ENCODE measurements at places on chromosomes 3 and 15.

GRCh38 chr3:8205881-8206280 is 295.7 kb upstream of the LMCD1 start:
- no peak for DNase-seq

DNA sequence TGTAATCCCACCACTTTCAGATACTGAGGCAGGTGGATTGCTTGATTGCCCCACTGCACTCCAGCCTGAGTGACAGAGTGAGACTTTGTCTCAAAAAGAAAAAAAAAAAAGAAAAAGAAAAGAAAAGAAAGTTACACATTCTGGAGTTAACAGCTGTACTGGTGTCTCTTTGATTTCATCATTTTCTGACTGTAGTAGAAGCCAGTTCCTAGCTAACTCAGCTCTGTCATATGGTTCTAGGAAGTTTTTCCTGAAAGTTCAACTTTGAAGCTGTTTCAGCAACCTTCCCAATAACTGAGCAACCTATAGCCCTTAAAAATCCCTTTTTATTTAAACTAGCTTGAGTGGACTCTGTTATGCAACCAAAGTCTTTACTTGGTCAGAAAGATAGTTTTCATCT is 104.6 kb upstream of the STRIT1 start:
- no peak for DNase-seq

DNA sequence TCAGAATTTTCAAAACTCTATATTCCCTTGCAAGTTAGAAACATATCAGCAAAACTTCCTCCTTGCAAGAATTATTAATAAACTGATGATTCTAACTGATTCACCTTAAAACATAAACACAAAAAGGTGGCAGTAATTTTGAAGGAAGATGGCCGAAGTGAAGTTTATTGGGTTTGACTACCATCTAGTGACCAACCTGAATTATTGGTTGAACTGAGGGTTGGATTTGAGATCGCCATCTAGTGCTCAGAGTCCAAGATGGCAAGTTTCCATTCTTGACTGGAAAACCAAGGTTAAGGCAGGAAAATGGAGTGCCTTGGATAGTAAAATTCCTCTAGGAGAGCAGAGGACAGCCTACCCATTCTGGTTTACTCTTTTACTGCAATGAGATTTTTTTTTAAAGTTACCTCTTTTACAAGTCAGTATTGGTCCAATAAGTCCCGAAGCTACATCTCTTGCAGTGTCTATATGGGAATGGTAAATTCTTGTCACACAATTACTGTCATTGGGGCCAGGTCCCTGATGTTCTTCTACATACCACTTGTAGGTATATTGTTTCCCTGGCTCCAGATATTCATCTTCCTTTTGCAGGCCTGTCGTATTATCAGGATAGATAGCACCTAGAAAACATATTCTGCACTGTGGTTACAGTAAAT is 51.6 kb upstream of the CP start:
- peak; percentile 40 for DNase-seq

DNA sequence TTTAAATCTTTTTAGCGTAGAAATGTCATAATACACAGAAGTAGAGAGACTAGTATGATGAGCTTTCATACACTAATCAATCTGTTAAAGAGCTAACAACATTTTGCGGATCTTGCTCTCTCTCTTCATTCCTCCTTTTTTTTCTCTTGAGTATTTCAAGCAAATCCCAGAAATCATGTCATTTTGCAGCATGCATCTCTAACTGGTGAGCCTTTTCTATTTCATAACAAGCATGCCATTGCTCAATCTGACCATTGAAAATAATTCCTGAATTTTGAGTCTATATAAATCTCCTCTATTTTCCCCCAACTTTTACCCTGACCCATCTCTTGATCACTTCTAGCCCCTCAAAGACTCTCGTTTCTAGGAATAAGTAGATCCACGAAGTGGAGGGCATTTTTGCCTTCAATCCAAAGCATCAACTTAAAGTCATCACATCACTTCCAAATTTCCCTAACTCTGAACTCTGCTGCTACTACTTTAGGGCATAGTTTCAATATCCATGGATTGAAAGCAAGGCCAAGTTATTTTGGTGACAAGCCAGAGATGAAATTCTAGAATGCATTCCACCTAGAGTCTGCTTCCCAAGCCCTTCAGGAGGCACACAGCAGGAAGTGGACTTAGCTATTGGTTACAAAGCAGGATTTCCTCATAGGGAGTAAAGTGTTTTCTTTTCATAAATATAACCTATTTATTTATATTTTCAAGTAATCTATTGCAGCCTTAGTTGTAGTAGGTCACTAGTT is 253.5 kb upstream of the ZPLD1 start:
- DNase-seq, result no peak

DNA sequence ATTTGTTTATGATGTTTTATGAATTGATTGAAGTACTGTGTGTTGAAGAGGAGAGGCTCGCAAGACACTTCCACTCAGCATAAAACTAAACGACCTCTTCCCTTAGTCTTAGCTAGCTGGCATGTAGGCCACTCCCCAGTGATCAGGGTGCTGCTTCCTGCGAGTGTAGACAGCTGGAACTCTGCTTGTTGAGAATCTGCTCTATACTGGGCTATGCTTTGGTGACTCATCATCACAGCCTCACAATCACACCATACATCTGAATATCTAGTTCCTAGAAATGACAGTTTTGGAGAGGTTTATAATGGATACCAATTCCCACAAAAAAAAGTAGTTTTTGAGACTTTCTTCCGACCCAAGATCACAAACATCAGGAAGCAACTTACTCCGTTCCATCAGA is 1.5 kb upstream of the SLC24A5 start:
- no peak for DNase-seq

GRCh38 chr3:117606866-117607265 is 897.3 kb downstream of the TUSC7 start:
- no peak for DNase-seq

DNA sequence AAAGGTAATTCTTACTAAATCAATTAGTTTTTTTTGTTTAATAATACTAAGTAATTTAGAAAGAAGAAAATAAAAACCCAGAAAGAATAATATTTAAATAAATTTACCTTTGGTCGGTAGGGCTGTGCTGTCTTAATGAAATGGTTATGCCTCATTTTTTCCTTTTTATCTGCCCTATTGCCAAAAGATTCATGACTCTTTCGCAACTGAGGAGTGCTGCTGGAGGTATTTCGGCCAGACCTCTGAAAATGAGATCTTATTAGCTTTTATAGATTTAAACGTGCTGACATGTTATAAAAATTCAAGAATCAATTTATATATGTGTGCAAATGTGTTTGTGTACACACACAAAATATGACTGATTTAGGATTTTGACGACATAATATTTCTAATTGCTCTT is 67.1 kb upstream of the USP50 start:
- no peak for DNase-seq

- no peak for DNase-seq
Observed at GRCh38 chr3:183560607-183561006, 5.1 kb upstream of the KLHL6 start.

- DNase-seq, result no peak
Observed at GRCh38 chr15:25839638-25840156, 23.4 kb downstream of the ATP10A start.

DNA sequence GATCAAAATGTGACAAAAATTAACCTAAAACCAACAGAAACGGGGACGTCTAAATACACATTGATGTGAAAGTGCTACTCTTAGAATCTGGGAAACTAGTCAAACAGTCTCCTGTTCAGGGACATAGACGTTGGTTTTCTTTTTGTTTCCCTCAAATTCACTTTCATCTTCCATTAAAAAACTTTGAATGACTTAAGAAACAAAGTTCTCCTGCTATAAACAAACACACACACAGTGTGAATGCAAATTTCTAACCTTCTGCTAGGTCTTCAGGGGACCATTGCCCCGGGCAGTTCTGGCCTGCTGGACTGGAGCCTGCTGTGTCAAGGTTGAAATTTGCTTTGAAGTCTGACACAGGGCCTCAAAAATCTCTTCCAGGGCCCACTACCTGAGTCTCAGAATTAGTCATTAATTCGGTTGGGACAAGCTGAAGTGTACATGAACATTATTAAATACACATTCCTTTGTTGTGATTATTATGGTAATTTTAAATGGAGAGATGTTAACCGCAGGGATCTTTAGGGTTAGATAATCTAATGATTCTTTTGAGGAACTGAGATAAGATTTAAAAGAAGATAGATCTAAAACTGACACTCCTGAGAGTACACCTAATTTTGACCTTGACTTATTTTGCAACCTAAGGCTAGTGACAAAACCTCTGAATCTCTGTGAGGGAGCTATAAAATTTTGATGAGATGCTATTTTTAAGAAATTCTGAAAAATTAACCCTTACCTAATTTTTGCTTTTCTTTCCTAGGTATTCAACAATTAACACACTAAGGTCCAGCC is 1260.4 kb downstream of the ROBO1 start:
- DNase-seq, result no peak

DNA sequence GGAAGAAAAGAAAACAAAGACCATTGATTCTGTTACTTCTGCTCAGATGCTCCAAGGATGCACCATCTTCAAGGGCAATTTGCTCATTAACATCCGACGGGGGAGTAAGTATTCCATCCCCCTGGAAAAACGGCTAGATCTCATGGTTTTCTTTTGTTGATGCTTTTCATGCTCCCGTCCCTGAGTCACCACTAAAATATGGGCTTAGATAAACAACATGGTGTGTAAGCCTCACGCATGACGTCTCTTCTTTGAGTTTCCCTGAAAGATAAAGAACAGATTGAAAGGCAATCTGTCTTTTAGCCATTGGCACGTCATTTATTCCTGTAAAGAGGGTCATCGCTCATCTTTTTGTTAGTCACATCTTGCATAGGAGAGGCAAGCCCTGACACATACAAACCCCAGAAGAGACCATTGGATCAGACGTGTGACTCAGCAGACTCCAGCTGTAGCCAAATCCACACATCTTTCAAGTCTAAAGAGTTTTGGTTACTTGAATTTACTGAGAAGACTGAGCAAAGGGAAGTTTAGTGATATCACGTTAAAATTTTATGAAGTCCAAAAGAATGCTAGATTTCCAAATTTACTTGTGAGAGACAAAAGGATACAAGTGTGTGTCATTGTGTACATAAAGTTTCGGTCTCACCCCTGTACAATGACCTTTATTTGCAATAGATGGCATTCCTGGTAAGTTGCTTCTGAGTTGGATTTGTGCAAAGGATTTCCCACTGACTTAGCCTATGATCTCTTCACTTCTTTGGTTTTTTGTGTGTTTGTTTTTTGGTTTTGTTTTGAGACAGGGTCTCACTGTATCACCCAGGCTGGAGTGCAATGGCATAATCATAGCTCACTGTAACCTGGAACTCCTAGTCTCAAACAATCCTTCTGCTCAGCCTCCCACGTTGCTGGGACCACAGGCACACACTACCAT is 110.5 kb downstream of the PGPEP1L start:
- DNase-seq, result no peak

GRCh38 chr3:128845119-128845777 is 34.2 kb upstream of the ACAD9 start:
- no peak for DNase-seq

GRCh38 chr3:1499694-1500093 is 406.9 kb downstream of the CNTN6 start:
- no peak for DNase-seq

- no peak for DNase-seq
Observed at GRCh38 chr15:43423793-43424192, 52.9 kb downstream of the TUBGCP4 start.

DNA sequence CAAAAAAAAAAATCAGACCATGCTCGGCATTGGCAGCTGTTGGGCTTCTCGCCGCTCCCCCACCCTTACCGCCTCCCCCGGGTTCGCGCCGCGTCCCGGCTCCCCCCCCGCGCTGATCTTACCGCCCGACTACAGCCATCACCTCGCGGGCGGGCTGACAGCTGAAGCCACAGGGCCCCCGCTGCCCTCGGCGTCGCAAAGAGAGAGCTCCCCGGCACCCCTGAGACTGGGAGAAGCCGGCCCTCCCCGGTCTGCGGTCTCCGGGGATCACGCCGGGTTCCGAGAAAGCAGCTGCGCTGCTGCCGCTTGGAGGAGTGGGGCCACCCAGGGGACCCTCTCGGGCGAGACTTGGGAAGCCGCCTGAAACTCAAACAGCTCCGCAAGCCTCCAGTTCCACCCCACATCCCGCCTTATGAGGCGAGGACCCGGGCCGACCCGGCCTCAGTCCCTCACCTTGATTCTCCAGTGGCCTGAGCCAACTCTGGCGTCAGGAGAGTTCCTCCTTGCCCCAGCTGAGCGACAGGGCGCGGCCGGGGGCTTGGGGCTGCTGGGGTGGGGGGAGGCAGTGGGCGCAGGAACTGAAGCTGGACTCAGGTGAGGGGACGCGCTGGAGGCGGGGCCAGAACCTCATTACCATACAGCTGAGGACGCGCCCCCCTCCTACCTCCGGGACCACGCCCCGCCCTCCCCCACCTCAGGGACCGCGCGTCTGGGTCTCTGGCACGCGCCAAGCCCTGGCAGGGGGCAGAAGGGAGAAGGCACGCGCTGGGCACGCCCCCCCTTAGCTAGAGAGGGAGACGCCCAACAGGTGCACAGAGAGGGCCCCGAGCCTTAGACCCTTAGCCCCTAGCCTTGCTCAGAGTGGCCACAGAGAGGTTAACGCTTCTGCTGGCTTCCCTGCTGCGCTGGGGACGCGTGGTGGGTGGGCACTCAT is 1.0 kb upstream of the DLL4 start:
- peak; percentile 67 for DNase-seq

GRCh38 chr3:186451371-186451770 is 89.3 kb upstream of the DGKG start:
- no peak for DNase-seq

DNA sequence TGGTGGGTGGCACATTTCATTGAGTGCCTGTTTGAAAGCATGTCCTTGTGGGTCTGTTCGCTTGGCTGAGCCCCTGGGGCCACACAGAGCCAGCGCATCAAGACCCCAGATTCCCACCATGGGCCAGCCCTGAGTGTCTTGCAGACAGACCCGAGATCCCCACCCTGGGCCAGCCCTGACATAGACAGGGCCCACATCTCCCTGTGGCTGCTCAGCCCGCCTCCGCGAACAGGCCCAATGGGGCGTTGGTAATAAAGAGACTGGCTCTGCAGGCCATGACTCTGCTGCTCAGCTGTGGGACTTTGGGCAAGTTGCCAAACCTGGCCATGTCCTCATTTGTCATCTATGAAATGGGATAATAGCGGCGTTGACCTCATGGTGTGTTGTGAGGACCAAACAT is 22.6 kb downstream of the FAH start:
- DNase-seq, result no peak

DNA sequence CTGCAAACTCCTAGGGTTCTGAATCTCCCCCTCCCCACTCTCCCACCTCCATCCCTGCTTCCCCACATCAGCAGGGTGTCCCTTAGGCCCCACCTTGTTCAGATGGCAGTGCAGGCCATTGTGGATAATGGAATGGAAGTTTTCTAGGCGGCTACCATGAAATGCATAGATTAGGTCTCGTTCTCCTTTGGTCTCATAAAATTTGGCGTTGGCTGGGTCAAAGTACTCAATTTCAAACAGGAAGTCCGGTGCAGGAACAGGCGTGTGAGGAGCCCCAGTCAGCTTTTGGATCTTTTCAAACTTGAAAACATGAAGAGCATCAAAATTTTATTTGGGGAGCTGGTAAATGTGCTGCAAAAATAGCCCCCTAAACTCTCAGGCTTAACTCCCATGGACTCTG is 20.2 kb downstream of the PARP16 start:
- no peak for DNase-seq

DNA sequence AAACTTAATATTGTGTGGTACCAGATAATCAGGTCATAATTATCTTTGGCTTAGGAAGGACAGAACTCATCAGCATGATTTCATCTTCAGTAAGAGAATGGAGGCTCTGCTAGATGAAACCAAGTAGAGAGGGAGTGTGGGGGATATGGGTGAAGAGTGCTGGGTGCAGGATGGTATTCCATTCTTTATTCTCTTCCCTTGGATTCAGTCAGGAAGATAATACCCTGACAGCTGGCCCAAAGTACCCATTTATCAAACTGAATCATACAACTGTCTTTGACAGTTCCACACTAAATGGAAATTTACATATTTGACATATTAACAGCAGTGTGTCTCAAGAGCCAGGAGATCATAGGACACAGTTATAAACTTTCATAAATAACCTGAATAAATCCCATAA is 44.7 kb downstream of the GOLIM4 start:
- DNase-seq, result no peak
